ENCODE measurements at places on chromosomes 2 and 18.
A peak's percentile ranks its signal among the peaks of the same experiment; 100 is the strongest.

DNA sequence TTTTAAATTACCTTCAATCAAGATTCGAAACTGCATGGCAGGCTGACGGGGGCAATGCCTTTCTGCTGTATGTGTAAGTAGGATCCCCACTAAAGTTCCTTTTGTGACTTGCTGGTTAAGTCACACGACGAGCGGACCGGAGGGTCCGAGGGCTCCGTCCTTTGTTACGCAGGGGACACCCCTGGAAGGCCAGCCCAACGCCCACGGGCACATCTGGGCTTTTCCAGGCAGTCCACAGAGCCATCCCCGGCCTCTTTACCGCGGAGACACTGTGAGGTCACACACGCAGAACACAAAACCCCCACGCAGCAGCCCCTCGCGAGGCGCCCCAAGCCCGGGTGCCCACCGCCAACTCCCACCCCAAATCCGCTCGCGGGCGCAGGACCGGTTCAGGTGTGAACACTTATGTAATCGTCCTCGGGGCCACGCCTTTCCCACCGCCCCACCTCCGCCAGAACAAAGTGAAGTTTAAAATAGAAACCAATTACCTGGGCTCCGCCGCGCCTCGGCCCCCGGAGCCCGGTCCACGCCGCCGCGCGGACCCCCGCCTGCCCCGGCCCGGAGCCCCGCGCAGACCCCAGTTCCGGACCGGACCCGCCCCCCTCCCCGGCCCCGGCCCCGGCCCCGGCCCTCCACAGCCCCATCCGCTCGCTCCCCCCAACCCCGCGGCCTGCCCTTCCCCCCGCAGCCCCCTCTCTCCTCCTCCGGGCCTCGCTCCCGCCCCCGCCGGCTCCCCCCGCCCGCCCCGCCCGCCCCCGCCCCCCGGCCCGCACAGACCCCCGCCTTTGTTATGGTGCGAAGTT lies 4.2 kb downstream of the ZNF516 start:
- DNase-seq, result no peak

GRCh38 chr2:26989156-26989555 lies 18.7 kb downstream of the MAPRE3 start:
- DNase-seq, result no peak

DNA sequence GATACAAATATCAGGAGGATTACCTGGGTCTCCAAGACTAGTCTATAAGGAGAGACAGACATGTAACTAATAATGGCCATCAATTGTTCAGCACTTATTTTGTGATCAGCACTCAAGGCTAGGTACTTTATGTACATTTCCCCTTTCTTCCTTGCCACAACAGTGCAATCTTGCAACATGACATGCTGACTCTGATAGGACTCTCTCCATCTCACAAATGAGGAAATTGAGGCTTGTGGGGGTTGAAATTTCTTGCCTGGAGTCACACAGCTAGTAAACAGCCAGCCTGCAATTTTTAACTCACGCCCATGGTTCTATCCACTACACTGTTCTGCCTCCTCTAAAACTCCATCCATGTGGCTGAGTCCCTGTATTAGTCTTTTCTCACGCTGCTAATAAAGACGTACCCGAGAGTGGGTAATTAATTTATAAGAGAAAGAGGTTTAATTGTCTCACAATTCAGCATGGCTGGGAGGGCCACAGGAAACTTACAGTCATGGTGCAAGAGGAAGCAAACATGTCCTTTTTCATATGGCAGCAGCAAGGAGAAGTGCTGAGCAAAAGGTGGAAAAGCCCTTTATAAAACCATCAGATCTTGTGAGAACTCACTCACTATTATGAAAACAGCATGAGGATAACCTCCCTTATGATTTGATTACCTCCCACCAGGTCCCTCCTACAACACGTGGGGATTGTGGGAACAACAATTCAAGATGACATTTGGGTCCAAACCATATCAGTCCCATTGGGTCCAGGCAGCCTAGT lies 302.4 kb downstream of the PLCL1 start:
- no peak for DNase-seq

- no peak for DNase-seq
Observed at GRCh38 chr18:79274823-79275222, 120.9 kb upstream of the NFATC1 start.

- no peak for DNase-seq
Observed at GRCh38 chr2:228533156-228533555, 351.7 kb upstream of the SPHKAP start.

DNA sequence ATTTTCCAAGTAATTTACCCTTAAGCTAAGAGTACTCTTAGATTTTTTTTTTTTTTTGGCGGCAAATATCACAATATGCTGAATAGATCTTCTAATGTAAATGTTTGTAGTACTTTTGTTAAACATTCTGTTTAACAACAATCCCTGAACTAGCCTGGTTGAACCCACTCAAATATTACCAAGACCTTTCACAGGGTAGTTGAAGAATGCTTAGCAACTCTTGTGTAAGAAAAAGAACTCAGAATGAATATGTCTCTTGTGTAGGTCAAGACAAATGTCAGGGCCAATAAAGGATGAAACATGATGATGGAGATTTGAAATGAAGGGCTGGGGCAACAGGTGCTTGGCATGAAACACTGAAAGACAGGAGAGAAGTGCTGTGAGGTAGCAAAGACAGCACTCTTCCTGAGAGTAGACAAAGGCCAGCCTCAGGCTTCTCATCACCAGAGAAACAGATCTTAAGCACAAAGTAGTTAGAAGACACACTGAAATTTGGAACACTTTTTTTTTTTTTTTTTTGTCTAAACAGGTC lies 597.3 kb downstream of the ERBB4 start:
- DNase-seq, result no peak

DNA sequence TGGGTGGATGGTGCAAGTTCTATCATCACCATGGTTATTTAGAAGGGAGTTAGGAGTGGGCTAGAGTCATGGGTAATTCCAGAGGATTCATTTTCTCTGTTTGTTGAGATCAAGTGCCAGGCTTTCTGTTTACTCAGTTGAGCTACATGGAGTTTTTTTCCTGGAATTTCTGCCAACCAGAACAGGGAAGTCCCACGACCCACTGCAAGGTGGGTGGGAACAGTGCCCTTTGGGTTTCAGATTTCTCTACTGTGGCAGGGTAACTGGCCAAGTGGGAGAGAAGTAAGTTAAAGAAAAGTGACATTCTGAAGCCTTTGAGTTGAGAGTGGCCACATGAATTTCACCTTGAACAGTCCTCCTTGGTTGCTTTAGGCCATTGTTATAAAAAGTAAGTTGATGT lies 138.9 kb downstream of the SLC39A10 start:
- no peak for DNase-seq

- peak; percentile 28 for DNase-seq
Observed at GRCh38 chr18:3869848-3870247, 419.9 kb downstream of the TGIF1 start.

DNA sequence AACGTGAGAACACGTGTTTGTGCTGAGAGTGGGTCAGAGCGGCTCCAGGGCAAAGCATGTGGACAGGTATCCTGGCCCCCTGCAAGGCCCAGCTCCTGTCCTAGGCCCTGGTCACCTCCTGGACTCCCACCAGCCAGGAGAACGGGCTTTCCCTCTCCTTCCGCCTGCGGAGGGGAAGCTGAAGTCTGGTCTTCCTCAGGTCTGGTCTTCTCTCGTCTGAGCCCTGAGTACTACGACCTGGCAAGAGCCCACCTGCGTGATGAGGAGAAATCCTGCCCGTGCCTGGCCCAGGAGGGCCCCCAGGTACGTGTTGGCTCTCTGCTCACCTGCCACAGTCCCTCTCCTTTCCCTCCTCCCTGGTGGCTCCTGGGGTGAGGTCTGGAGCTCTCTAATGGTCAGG lies 963 bp downstream of the GNLY start:
- DNase-seq, result no peak

- DNase-seq, result no peak
Observed at GRCh38 chr2:232687382-232688160, 9.6 kb upstream of the GIGYF2 start.

DNA sequence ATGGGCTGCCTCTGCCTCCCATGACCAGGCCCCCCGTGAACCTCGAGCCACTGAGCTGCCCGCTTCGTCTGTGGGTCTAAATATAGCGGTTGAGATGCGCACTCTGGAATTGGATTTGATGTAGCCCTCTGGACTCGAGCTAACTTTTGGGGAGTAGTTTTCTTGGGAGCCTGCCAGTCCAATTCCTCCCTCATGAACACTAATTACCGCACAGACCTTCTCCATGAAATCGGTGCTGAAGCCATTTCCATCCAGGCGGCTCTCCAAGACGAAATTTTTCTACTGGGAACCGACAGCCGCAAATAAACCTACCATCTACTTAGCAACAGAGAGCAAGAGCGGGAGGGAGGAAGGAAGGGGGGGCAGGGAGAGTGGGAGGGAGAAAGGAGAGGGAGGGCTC lies 63.6 kb downstream of the CELF4 start:
- DNase-seq, result no peak

DNA sequence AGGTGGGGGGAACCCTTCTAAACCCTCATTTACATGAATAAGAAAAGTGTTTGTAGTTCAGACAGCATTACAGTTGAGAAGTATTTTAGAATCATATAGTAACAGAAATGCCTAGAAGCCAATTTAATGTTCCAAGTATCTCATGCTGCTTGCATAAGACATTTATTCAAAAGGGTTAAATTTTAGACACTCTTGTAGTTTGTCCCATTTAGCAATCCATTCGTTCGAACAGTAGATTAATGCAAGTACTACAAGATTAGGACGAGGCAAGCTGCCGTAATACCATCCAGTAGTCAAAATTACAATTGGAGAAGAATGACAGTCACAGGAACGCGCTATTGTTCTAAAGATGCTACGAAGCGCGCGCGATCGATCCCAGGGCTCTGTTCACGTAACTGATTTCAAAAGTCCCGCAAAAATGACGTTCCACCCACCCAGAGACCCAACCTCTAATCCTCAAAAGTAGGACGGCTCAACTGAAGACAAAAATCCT lies 1.2 kb downstream of the TMEM237 start:
- peak; percentile 77 for DNase-seq

GRCh38 chr18:36187826-36188721 lies 777 bp downstream of the MOCOS start:
- no peak for DNase-seq

DNA sequence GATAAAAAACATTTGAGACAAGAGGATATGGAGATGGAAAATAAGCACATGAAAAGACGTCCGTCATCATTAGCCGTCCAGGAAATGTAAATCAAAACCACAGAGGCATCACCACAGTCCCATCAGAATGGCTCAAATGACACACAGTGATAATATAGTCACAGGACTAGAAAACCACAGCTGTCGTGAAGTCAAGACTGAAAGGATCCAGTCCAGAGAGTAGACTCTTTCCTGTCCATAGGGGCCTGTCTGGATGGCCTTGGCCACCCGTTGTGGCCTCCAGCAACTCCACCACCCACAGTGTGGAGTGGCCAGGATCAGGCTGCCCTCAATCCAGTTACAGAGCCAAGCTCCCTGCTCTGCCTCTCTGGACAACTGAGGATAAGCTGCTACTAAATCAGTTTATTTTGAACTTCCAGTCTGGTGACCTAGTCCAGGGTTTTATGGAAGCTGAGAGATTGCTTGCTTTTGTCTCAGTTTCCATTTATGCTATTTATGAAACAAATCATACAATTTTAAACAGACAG lies 60.4 kb downstream of the RHOB start:
- no peak for DNase-seq

DNA sequence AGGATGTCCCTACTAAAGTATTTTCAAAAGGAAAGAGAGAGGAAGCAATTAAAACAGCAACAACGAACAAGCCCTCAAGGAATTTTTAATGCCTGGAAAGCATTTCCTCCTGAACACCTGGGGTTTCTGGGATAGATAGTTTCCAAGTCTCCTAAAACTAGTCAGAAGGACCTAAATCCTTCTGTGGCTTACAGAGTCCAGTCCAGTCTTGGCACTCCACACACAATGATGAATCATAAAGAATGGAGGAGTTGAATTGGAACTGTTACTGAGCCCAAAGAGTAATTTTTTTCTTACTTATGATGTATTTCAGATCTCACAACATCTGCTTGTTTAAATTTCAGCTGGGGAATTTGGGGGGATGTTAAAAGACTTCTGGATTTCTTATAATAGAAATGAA lies 144.6 kb upstream of the SETBP1 start:
- DNase-seq, result no peak

DNA sequence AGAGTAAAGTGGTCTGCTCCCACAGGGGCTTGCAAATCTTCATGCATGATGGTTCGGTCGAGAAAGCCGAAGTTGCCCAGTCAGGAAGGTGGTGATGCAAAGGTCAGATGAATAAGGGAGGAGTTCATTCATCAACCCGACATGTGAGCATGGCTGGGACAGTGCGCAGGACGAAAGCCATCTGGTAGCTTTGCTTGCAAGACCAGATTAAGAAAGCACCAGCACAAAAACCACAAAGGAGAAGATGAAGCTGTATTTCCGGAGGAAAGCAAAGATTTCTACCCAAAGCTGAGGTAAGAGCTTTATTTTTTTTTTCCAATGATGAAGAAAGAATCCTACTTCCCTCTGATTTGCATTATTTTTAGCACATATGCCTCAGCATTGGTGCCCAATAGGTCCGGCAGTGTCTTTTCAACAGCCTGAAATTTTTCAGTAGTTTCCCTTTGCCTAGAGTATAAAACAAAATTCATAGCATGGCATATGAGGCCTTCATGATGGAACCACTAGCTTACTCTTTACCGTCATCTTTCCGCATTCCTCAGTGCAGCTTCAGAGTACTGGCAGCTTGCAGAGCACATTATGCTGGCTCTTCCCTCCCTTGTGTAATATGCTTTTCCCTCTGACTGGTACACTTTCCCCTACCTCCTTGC lies 112.0 kb upstream of the THOC1 start:
- no peak for DNase-seq

DNA sequence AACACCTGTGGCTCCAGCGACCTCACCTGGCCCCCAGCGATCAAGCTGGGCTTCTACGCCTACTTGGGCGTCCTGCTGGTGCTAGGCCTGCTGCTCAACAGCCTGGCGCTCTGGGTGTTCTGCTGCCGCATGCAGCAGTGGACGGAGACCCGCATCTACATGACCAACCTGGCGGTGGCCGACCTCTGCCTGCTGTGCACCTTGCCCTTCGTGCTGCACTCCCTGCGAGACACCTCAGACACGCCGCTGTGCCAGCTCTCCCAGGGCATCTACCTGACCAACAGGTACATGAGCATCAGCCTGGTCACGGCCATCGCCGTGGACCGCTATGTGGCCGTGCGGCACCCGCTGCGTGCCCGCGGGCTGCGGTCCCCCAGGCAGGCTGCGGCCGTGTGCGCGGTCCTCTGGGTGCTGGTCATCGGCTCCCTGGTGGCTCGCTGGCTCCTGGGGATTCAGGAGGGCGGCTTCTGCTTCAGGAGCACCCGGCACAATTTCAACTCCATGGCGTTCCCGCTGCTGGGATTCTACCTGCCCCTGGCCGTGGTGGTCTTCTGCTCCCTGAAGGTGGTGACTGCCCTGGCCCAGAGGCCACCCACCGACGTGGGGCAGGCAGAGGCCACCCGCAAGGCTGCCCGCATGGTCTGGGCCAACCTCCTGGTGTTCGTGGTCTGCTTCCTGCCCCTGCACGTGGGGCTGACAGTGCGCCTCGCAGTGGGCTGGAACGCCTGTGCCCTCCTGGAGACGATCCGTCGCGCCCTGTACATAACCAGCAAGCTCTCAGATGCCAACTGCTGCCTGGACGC lies 4.9 kb downstream of the GPR35 start:
- no peak for DNase-seq

GRCh38 chr2:159326569-159327255 lies 40.2 kb upstream of the WDSUB1 start:
- DNase-seq, result no peak
